ENCODE measurements at places on chromosomes 12 and 14.

DNA sequence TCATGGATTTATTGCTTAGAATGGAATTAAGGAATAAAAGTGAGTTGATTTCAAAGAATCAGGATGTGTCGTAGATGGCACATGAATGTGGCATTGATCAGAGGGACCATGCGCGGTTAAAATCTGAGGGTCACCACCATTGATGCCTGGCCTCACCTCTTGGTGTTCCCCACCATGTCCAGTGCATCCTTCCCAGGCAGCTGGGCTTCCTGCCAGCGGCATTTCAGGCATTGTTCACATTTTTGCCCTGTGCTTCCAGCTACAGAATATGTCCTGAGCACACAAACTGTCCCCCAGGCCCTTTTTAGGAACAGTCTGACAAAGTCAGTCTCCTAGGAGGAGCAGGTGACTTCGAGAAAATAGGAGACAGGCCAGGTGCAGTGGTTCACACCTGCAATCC lies 42.0 kb upstream of the TSPAN9 start:
- DNase-seq = no peak

GRCh38 chr14:89844508-89844907 lies 110.0 kb downstream of the EFCAB11 start:
- no peak for DNase-seq

DNA sequence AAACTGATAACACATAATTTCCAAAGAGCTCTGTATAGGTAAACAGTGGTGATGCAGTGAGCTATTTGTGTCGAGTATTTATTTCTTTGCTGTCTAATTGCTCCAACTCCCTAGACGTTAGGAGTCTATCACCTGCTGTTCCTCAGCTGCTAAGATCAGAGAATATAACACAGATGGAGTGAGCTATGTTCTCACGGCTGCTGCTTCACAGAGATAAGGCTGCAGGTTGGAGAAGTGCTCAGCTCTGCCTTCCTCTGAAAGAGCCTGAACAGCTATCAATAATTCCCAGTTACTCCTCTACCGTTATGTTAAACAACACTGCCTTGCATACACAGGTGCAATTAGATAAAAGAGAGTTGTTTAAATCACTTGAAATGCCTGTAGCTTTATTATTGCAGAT lies 103.2 kb upstream of the MDGA2 start:
- no peak for DNase-seq

DNA sequence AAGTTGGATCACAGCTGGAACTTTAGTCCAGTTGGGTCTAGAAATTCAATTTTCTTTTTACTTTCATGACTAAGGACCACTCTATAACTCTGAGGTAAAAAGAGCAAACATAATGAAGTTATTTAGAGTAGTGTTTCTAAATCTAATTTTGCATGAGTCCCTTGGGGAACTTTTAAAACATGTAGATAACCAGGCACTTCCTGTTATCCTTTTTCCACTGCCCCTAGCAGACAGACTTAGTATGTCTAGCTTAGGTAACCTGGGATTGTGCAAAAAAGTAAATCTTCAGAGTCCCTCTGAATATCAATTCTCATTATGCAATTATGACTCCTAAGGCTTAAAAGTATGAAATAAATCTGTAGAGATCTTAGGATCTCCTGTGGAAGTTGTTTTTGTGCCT lies 371.2 kb downstream of the DIO2 start:
- no peak for DNase-seq

DNA sequence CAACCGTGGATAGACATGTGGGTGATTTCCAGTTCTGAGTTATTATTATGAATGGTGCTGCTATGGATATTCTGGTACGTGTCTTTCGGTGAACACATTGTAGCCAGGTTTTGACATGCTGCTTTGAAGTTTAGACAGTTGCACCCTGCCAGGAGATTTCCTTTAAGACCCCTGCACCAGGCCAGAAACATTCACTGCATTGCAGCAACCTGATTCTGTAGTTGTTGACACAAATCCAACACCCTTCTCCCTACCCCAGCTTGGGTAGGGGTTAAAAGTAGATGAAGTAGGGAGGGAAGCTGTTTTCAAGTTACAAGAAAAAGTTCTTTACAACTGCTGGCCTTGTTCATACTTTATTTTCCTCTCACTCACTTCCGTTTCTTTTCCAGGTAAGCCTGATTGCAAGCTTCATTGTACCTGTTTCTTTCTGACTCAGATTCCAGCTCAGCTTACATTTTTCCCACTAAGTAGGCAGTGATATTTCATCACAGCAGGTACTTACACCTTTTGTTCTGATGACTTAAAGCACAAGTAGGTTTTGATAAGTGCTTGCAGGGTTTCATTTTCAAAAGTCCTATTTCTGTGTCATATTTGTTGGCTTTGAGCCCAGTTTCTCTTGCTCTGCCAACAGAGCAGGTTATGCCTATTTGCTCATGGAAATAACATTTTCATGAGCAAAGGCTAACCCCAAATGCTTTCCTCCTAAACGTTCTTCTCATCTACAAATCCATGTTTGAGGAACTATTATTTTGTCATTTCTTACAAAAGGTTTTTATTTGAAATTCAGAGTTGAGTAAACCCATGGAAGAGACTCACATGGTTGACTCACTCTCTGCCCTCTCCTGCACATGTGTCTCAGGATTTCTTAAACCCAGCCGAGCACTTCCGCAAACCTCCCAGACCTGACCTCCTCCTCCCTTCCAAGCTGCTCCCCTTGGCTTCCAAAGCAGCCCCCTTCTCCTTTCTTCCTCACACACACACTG lies 12.1 kb upstream of the LTA4H start:
- no peak for DNase-seq

- DNase-seq = no peak
Observed at GRCh38 chr14:65302571-65303189, 109.8 kb upstream of the FUT8 start.

DNA sequence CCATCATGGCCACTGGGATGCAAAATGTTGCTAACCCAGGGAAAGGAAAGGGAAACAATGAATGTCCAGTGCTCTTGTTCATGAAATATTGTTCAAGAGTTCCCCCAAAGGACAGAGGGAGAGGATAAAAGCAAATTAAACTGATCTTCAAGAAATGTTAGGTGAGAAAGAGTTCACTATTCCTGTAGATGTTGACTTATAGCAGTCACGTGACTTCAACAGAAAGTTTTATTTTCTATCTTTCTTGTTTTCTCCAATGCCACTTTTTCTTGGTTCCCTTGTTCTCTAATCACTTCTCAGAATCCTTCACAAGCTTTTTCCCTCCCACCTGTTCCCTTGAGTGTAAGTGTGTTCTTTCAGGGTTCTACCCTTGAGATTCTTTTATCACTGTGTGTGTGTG lies 245.3 kb downstream of the C12orf42 start:
- DNase-seq = no peak

DNA sequence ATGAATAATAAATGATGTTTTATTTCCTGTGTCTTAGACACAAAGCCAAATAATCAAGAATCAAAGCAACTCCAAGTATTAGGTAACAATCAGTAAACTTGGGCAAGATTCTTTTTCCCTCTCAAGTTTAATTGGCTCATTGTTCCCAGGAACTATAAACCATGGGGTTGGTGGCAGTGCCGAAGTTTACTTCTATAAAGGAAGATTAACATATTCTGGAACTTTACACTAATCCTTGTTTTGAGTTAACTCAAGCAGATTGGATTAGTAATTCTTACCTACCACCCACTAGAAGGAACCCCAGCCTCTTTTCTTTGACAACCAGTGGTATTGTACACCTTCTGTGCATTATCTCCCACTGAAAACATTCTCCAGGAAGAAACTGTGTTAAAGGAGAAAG lies 197.1 kb downstream of the EXOC5 start:
- DNase-seq = no peak

DNA sequence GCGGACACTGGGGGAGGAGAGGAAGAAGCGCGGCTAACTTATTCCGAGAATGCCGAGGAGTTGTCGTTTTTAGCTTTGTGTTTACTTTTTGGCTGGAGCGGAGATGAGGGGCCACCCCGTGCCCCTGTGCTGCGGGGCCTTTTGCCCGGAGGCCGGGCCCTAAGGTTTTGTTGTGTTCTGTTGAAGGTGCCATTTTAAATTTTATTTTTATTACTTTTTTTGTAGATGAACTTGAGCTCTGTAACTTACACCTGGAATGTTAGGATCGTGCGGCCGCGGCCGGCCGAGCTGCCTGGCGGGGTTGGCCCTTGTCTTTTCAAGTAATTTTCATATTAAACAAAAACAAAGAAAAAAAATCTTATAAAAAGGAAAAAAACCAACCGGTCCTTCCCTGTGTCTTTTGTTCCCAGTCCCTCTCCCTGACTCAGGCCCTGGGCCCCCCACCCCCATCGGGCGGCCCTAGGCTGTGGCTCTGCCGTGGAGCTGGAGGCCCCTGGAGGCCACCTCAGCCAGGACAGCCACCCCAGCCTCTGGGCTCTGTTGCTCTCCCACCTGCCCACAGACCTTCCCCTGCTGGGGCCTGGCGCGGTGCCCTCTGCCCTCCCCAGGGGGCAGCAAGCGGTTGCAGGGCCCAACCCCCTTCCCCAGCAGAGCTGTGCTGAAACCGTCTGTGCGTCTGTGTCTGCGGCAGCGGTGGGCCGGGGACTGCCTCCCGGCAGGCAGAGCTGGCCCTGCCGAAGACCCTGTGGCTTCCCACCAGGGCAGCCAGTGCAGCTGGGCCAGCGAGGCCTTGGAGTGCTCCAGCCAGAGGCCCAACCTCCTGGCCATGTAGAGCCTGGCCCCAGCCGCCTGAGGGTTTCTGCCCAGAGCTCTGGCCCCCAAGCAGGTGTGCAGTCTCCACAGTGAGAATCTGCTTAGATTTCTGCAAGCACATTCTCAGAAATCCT lies 4.0 kb upstream of the CRIP2 start:
- DNase-seq = no peak

DNA sequence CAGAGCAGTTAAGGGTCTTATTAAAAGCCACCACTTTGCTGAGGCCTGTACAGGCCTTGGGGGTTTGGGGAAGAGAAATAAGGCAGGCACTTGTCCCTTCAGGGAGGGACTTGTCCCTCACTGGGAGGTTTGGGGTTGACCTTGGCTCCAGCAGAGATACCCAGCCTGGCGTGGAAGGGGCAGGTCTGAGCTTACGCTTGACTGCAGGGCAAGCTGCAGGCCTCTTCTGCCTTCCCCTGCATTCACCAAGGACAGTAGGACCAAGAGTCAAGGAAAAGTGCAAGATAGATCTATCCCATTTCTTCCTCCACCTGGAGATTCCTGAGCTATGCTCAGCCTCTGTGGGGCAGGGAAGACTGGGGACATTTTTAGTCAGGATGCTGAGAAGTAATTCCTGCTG lies 154.3 kb downstream of the SMOC1 start:
- DNase-seq = no peak

GRCh38 chr12:10559244-10559643 lies 53.6 kb downstream of the EIF2S3B start:
- no peak for DNase-seq

DNA sequence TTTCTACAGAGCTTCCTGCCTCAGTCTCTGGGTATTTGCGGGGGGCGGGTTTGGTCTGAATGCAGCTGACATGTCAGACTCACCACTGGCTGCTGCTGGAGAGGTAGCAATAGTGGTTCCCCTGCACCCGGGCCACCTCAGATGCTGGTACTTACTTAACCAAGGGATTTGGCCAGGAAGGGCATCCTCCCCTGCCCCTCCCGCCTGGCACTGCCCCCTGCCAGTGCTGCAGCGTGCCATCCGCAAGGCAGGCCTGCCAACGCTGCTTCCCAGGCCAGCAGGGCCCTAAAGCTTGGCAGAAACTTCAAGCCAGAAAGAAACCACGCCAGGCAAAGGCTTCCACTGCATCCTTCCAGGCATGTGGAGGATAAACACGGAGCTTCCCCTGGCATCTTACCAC lies 22.1 kb downstream of the RAB35 start:
- DNase-seq = no peak

DNA sequence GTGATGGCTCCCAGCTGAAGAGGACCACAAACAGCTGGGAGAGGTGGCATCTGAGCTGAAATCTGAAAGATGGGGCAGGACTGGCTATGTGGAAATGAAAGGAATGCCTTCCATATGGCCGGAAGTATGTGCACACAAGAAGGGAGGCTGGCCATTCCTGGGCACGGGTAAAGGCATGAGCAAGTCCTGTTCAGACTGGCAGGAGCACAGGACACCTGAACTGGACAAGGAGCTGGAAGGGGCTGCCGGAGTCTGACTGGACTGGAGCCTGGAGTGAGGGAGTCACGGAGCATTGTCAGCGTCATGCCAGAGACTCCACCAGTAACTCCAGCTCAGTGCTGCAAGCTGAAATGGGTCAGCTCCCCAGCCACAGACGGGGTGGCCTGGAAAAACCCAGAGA lies 11.9 kb upstream of the TC2N start:
- no peak for DNase-seq

- DNase-seq = no peak
Observed at GRCh38 chr12:14373217-14373616, 7.7 kb downstream of the ATF7IP start.

DNA sequence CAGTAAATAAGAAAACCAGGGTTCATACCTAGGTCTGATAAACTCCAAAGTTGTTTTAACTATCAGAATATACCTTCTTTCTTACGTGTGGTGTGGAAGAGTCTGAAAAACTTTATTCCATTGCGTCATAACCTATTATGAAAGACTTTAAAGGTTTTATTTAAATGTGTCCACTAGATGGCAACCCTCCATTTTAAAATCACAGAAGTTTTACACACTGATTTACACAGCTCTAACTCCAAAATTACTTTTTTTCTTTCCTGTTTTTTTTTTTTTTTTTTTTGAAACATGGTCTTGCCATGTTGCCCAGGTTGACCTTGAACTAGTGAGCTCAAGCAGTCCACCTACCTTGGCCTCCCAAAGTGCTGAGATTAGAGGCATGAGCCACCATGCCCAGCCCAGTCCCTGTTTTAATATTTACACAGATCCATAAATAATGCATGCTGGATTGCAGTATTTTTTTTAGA lies 17.3 kb upstream of the TMPRSS12 start:
- no peak for DNase-seq

GRCh38 chr14:61388173-61388975 lies 67.0 kb downstream of the PRKCH start:
- no peak for DNase-seq

DNA sequence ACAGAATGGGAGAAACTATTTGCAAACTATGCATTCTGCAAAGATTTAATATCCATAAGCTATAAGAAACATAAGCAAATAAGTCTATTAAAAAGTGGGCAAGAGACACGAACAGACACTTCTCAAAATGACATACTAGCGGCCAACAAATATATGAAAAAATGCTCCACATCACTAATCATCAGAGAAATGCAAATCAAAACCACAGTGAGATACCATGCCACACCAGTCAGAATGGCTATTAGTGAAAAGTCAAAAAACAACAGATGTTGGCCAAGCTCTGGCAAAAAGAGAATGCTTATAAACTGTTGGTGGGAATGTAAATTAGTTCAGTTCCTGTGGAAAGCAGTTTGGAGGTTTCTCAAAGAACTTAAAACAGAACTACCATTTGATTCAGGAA lies 121.3 kb downstream of the KCNMB4 start:
- no peak for DNase-seq

Data from substantia nigra (tissue), 51 donors.